Stimulated activated CD8-positive, alpha-beta memory T cell treated with anti-CD3 and anti-CD28 coated beads, Interleukin-15, amount 100 ng/mL, for 4 hours (primary cell): ENCODE measurements at places on chromosomes 7 and 10.

DNA sequence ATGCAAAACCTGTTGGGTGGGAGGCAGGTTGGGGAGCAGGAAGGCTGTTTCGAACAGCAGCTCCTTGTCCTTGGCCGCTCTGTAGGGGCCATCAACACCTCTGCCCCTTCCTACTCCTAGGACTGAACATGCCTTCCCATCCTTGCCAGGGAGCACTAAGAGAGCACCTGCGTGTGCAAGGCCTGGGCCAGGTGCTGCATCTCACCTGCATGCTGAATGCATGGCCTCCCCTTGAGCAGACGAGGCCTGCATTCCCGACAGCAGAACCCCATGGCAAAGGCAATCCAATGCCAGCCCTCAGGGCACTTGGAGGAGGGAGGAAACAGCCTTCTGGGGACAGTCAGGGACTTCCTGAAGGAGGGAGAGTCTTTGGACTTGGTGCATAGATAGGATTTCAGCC lies 11.0 kb downstream of the VSIR start:
- DNase-seq = no peak

DNA sequence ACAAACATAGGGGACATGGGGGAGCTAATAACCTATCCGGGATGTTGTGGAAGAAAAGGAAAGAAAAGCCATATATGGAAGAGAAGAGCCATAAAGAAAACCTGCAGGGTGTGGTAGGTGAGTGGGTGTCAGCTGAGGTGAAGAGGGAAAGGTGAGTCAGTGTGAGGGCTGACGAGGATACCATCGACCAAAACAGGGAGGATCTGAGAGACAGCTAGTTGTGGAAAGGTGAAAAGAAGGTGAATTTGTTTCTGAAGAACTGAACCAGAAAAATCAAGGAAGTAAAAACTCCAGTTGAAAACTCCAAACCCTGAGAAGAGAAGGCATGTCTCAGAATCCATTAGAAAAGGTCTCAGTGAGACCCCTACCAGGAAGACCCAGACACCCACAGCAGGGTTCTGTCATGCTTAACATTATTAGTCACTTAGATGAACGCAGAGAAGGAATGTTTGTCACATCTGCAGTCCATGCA lies 4.1 kb downstream of the BLNK start:
- no peak for DNase-seq

- no peak for DNase-seq
Measured at GRCh38 chr10:70425096-70425495, 16.4 kb downstream of the NODAL start.

GRCh38 chr10:7988989-7989388 lies 65.5 kb upstream of the GATA3 start:
- DNase-seq = no peak

DNA sequence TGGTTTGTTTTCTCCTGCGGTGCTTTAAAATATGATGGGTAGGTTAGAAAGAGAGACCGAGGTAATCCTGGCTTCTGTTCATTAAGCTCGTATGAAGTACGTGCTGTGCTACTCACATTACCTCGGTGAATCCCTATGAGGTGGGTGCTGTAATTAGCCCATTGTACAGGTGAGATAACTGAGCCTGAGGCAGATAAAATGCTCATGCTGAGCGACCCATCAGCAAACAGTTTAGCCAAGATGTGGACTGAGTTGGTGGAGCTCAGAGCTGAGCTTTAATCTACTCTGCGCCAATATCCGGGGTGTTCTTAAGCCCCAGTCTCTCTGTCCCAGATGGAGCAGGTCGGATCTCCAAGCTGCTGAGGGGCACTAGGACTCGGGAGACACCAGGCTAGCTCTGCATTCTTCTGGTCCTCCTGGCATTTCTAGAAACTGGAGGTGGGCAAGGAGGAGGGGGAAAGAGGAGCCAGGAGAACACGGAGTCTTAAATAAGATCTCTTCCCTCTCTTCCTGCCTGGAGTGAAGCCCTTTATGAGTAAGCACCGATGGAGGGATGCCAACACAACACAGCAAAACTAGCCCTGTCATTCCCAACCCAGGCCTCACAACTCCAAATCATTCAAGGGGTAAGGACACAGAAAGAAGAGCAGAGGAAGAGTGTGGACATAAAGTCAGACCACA lies 458.5 kb downstream of the KCNMA1 start:
- DNase-seq = no peak

- DNase-seq = no peak
Measured at GRCh38 chr7:38452681-38453108, 178.5 kb downstream of the AMPH start.

GRCh38 chr7:149126662-149127266 lies 640 bp upstream of the ZNF425 start:
- peak; percentile 50 for DNase-seq

- peak; percentile 85 for DNase-seq
Measured at GRCh38 chr10:96089670-96090462, 40.2 kb upstream of the ZNF518A start.

DNA sequence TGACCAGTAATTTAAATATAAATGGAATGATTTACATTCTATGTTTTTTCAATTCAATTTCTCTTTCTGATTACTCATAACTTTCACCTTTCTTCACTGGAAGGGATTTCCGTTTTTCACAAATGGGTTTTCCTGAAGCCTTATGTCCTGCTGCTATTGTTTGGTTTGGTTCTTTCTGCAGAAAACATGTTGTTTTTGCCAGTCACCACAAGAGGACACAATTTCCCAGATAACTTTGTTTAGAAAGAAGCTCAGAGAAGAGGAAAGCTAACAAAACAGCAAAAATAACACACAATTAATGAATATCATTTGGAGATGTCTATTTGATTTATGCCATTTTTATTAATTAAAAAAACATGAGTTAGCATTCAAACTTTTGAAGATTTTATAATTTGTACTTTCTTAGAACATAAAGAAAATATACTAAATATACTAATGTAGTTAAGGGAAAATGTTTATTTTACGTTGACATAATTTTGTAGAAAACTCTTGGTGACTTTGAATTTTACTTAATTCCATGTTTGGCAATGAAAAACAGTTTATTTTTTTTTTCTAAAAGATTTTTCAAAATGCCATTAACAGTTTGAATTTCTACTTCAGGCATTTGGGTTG lies 4.6 kb upstream of the TWIST1 start:
- DNase-seq = no peak

DNA sequence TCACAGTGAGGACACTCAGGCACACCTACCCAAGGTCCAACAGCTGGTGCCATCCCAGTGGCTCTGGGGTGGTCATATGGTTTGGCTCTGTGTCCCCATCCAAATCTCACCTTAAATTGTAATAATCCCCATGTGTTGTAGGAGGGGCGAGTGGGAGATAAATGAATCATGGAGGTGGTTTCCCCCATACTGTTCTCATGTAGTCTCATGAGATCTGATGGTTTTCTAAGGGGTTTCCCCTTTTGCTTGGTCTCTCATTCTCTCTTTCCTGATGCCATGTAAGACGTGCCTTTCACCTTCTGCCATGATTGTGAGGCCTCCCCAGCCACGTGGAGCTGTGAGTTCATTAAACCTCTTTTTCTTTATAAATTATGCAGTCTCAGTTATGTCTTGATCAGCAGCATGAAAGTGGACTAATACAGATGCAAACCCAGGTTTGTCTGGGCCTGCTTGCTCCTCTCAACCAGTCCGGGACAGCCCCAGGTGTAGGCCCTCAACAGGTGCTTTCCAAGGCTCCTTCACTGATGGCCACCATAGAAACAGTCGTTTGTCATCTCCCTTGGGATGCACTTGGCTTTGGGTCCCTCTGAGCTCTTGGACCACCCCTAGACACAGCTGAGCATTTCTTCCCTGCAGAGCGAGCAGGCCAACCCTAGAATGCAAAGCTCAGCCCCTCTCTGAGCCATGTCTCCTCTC lies 101.3 kb upstream of the CTBP2 start:
- no peak for DNase-seq

GRCh38 chr7:31133497-31133896 lies 81.4 kb downstream of the ADCYAP1R1 start:
- no peak for DNase-seq
